OCI-M1 (cell line): ENCODE measurements at places on chromosomes 2 and 18.

DNA sequence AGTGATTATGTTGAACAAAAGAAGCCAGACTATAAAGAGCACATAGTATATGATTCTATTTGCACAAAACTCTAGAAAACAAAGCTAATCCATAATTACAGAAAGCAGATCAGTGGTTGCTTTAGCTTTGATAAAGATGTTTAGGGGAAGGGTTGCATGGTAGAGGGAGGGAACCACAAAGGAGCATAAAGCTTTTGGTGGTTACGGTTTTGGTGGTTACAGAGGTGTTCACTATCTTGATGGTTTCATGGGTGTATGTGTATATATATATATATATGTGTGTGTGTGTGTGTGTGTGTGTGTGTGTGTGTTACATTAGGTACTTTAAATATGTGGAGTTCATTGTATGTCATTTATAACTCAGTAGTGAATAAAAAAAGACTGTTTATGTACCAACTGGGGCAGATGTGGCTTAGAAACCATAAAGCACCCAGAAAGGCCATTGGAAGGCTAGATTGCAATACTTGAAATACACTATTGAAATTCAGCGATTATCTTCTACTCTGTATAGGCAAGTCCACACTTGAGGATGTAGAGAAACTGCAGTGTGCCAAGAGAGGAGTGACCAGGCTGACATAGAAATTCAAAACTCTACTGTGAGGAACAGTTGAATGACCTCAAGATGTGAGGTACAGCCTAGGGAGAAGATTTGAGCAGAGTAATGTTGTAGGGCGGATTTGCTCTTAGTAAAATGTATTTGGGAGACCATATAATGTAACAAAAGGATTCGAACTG, 60.6 kb downstream of the CAB39 start:
- peak; percentile 56 for DNase-seq

DNA sequence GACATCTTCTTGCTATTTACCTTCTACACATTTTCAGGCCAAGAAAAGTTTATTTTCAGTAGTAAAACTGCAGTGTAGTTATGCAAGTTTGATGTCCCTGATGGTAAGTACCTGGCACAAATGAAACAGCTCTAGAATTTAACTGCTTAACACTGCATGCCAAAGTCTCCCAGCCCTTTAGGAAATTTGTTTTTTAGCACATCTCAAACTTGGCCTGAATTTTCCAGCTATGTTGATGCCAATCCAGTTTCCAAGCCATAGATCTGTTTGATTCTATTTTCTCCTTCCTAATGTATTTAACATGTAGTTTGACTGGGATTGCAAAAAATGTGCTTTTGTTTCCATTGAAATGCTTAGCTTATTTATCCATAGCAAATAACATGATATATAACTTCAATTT, 29.3 kb upstream of the ZNF385B start:
- DNase-seq = no peak

GRCh38 chr2:238994876-238995275, 147.0 kb downstream of the TWIST2 start:
- DNase-seq = no peak

DNA sequence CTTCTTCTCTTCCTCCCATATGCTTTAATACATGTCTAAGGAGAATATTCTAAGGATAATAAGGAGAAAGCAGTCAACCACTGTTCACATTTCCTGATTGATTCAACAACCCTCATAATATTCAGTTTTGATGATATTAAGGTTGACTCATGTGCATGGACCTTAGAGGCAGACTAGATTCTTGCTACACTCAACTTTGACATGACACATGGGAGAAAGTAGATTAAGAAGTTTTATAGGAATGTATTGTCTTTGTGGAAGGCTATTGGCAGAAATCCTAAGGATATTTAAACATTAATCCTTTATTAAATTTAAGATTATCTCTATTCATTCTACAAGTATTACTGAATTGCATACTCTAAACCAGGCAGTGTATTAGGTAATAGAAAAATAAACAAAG, 309.1 kb upstream of the CYRIA start:
- DNase-seq = no peak

GRCh38 chr2:20168727-20169696, 55.9 kb downstream of the SDC1 start:
- no peak for DNase-seq

GRCh38 chr2:184201246-184201645, 397.1 kb upstream of the ZNF804A start:
- no peak for DNase-seq

GRCh38 chr2:233832869-233833311, 21.4 kb downstream of the HJURP start:
- DNase-seq = peak; percentile 35

DNA sequence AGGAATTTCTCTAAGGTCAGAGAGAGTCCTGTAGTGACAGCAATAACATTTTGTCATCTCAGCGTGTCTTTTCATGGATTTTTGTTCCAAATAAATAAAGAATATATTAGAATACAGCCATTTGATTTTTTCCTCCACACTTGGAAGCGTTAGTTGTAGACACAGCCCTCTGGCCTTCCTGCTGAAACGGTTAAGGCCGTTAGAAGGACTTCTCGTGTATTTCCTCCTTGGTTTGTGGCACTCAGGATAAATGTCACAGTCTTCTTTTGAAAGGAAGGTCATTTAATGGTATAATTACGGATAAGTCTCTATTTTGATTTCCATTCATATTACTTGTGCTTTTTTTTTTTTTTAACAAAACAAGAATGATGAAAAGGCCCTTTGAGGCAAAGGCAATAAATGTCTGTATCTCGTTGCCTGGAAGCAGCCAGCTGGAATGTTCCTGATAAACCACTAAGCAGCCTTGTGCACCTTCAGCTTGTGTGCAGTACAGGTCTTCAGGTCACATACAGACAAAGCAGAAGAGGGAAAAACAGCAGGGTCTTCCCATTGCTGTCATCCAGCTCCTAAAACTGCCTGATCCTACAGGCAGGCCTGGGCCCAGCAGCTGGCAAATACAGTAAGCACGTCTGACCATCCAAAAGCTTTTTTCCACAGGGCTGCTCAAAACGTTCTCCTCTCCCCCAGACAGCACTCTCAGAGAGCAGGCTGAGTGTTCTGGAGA, 14.4 kb downstream of the EFR3B start:
- no peak for DNase-seq

DNA sequence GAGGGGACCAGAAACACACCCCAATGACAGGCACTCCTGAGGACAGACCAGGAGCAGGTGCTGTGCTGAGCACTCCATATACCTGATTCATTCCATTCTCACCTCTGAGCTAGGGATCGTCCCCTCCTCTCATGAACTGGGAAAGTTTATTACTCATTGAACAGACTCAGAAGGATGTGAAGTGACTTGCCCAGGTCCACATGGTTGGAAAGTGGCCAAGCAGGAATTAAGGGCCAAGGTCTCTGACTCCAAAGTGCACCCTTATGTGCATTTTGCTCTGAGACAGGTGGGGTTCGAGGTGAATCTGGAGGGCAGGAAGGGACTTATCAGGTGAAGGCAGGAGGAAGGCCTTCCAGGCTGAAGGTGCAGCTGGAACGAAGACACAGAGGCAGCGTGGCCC, 25.1 kb upstream of the PLB1 start:
- no peak for DNase-seq

DNA sequence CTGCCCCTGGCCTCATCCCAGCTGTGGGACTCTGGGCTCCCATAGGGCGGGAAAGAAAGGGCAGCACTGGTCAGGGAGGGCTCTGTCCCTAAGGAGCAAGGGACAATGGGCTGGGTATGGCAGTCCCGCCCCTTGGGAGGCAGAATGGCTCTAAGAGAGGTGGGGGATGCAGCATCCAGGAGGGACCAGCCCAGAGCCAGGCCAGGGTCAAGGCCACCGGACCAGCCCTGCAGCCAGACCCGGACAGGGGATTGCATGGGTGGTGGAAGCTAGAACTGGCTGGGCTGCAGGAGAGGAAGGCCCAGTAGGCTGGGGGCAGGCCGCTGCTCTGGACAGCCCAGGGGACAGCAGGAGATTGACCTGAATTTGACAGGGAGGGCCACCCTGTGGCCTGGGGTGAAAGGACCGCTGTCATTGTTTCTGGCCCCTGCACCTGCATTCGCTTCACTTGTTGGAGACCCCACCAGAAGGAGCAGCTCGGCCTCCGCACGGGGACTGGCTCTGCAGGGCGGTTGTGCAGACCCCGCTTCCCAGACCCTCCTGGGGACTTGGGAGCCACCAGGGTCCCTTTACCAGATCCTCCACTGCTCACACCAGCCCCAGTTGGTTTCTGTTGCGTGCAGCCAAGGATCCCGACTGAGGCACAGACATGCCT, 14.6 kb downstream of the RAMP1 start:
- no peak for DNase-seq

DNA sequence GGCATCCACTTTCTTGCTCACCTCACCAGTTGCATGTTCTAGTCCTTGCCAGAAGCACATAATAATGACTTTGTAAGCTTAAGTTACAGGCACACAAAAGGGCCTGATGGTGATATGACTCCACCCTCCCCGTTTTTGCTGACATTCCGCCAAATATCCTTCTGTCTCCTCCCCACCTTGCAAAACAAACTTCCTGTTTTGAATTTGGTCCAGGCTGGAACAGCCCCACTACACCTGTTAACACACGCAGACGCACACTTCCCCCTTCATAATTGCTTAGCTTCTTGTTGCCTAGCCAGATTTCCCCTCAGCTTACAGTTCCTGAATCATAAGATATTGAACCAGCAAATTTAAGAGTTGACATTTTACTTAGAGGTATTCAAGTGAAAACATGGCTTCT, at the start of gene MGAT5:
TSS of gene MGAT5 (plus strand) at position 269 of the 400 bp plus-strand sequence. CDS start 332 bp downstream, outside the sequence.
- DNase-seq = no peak

DNA sequence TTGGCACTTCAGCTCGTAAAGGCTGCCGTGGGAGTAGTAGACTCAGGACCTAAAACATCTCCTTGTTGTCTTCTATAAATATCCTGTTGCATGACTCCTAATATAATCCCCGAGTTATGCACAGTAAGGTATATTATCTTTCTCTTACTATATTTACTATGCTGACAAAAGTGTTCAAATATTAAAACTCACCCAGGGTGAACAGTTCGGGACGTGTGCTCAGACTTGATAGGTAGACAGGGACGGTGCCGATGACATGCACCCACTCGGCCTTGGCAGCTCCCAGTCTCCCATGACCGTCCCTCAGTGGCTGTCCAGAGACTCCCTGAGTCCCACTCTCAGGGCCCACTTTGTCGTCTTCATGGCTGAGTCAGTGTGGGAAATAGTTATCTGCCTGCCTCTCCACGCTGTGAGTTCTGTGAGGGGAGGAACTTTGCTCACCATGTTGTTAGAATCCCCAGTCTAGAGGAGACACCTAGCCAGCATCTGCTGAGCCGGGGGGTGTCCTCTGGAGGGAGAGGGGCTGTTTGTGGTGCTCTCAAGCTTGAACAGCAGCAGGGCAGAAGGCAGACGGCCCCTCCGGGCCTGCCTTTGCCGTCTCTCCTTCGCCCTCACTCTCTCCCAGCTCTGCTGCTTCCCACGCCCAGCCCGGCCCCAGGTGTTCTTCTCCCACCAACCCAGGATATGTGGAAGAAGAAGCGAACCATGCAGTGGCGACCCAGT, 75.0 kb downstream of the DGKD start:
- no peak for DNase-seq

DNA sequence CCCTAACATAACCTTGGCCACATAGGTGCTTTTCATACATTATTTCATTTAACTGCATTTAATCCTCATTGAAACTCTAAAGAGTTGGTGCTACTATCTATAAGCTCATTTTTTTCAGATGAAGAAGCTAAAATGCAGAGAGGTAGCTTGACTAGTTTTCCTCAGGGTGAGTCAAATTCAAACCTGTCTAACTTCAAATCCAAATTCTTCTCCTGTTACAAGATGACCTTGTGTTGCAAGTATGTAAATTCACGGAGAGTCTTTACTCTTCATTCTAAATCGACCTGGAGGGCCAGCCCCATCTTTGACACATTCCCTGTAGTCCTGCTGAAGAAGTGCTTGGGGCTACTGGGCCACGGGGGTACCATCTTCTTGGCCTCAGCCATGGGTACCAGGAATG, 8.2 kb upstream of the SETBP1 start:
- DNase-seq = no peak

GRCh38 chr2:205858881-205859441, 176.7 kb downstream of the NRP2 start:
- no peak for DNase-seq

GRCh38 chr2:29446847-29447246, 331.6 kb downstream of the CLIP4 start:
- DNase-seq = no peak

DNA sequence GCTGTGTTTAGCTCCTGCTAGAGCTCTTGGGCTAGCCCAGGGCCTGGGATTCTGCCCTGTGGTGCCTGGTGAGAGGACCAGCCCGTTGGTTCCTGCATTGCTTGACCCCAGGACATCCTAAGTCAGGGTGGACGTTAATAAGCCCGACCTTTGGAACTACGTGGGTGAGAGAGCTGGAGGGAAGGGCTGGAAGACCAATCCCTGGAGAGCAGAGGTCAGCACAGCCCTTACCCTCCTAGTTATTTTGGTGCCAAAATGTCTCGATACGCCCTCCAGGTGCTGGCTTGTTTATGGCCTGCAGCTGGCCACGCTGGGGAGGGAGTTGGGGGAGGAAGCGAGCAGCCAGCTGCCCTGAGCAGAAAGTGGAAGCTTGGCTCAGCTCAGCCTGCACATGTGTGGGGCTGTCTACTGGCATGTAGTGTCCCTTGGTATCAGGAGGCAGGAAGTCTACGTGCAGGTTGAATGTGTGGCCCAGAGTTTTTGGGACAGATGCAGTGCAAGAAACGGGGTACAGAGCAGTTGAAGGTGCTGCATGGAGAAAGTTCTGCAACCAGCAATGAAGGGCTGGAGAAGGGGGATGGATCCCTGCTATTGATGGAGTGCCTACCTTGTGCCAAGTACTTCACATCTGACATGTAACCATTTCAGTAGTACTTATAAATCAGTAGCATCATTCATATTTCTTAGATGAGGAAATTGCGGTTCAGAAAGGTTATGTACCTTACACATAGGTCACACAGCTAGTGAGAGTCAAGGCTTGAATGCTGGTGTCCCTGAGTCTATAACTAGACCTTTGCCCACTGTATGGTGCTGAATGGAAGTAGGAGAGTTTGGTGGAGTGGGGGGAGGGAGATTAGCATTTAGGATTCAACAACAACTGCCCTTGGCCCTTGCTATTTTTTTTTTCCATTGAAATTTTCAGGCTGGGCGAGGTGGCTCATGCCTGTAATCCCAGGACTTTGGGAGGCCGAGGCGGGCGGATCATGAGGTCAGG, 5.0 kb upstream of the DGKD start:
- no peak for DNase-seq

GRCh38 chr2:85257359-85257969, 70.3 kb downstream of the TGOLN2 start:
- no peak for DNase-seq

GRCh38 chr2:57674743-57675142, 371.9 kb upstream of the VRK2 start:
- no peak for DNase-seq

- no peak for DNase-seq
Measured at GRCh38 chr2:67706082-67706481, 308.9 kb downstream of the ETAA1 start.

GRCh38 chr2:183993052-183993451, 605.3 kb upstream of the ZNF804A start:
- DNase-seq = no peak

GRCh38 chr2:191740016-191740419, 62.1 kb downstream of the NABP1 start:
- peak; percentile 53 for DNase-seq
